ENCODE measurements at places on chromosomes 4 and X. TPM values are rescaled to one million over a fixed set of nuclear protein-coding genes. Genes with fewer than 3 reads are reported as not detected.

Gene COL4A6
- 21.1 TPM for total RNA-seq

Gene CYSLTR1
- not detected for total RNA-seq

Gene RTL5
- total RNA-seq, result not detected

- peak; percentile 56 for DNase-seq
Measured at GRCh38 chr4:101695176-101695575, 95.4 kb upstream of the BANK1 start.

Gene BCAP31
- total RNA-seq, result 300 TPM

- peak; percentile 67 for DNase-seq
Measured at GRCh38 chr4:89765966-89766365, 71.0 kb downstream of the SNCA start.

- peak; percentile 31 for DNase-seq
Measured at GRCh38 chr4:120718979-120719566, 203.5 kb downstream of the PRDM5 start.

DNA sequence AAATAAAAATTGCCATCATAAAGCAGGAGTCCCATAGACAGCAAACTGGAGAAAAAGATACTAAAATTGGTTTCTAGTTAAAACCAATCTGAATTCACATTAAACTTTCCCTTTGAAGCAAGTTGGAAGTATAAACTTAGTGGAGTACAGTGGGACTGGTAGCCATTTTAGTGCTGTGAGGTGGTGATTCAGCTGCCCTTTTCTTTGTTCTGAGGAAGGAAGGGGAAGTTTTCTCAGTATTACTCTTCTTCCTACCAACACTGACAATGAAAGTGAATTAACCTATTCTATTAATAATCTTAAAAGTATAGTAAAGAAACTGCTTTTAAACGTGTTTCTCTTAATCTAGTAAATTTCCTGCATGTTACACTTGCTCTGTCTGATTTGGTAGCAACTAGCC is 36.7 kb downstream of the SLC9A6 start:
- no peak for DNase-seq

Gene PNMA6F
- not detected for total RNA-seq

- DNase-seq, result no peak
Measured at GRCh38 chr4:125456075-125456474, 141.3 kb downstream of the FAT4 start.

DNA sequence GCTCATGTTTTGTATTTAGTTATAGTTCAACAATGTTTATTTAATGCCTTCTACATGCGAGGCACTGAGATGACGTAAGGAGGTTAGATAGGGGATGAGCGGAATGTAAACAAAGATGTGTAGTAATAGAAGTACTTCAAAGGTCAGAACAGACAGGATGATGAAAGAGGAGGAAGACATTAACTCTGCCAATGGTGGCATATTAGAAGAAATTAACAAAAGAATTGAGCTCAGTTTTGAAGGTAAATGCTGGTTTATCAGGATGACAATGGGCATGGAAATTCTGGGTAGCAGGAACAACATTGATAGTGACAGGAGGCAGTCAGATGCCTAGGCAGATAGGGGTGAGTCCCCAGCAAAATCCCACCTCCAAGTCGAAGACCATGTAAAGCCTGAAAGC is 62.3 kb upstream of the PGRMC2 start:
- no peak for DNase-seq

GRCh38 chr4:6450709-6451108 is 21.7 kb downstream of the PPP2R2C start:
- no peak for DNase-seq

DNA sequence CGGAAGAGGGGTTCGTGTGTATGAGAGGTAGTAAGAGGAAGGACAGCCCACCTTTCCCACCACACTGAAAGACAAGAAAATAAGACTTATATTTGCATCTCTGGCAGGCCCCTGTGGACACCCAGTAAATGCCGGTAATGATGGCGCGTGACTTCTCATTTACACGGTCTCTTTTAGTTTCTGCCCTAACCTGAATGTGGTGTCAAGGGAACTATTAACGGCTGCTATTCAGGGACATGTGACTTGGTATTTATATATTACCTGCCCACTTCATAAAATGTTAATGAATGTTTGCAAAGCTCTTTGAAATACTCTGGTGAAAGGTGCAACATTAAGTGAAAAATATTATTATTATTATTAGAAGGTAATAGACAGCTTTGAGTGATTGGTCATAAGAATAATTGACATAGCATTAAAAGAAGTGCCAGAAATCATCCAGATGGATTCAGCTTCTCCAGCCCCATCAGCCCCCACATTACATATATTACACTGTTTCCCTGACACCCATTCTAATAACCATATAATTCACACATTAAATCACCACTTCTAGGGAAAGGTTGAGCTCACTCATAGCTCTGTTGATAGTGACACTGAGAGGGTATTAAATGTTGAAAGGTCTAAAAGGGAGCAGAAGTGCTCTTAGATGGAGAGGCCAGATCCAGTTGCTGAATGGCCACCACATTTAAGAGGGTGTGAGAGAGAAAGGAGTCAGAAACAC is 83.0 kb upstream of the BEND4 start:
- no peak for DNase-seq

Gene TMPRSS11B
- total RNA-seq, result 0.79 TPM

Gene CT45A9
- total RNA-seq, result not detected

DNA sequence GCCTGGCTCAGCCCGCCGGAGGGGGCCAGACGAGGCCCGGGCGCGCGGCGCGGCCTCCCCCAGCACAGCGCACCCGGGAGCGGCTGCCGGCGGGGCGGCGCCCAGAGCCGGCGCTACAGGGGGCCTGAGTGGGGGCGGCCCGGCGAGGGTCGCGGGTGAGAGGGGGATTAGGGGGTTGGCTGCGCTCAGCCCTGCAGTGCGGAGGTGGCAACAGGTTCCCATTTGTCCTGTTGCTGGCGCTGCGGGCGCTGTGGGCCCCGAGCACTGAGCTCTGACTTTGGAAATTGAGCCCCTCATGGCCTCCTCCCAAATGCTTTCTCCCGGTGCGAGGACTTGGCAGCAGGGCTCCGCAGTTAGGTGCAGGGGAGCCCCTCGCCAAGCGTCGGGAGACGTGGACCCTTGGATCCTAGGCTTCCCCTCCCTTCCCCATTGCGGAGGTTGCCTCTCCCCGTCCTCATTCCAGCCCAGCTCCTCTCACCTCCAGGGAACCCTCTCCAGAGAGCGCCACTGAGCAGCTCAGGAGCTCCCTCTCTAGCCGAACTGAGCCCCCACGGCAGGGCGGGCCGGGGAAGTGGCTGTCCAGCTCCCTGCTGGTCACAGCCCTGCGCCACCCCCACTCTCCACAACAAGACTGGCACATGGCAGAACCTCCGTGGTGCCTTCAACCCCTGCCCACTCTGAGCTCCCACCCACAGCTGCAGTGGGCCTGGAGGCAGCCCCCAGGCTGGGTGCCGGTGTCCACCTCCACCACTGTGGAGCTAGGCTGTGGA is 2.5 kb upstream of the DUSP9 start:
- no peak for DNase-seq

- DNase-seq, result no peak
Measured at GRCh38 chr4:20283039-20283438, 31.3 kb downstream of the SLIT2 start.

Measured in bronchial epithelial cell (primary cell).